CD4-positive, alpha-beta T cell treated with Interleukin-6 for 4 hours (primary cell): ENCODE measurements at places on chromosomes 16 and 17.

DNA sequence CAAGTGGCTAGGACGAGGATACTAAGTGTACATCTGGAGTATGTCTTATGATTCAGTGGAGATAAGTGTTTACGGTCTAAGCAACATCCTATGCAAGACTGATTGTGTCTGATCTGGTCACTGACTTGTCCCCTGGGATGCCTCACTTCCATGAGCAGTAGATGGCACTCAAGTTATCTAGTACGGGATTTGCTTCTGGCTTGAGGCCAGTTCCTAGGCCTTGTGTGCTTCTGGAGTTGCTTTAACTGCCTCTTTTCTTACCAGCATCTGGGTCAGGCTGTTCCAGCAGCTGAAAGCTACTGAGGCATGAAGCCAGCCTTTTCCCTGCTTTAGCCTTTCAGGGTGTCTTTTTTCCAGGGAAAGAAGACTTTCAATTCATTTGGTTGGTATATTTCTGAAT is 23.0 kb downstream of the SUPT6H start:
- DNase-seq, result no peak

DNA sequence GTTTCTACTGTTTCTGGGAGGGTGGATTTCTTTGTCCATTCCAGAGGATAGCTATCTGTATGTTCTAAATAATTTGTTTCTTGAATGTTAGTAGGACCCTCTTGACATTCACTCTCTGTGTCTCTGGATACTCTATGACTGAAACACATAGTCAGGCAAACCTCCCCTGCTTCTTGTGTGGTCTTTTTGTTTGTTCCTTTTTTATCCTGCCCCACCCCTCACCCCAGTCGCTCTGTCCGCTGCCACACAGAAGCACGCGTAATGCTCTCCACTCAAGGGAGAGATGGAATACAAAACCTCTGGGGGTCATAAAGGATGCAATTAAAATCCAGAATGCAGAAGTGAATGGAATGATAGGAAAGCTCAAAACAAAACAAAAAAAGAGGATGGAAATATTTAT is 253.1 kb downstream of the RBFOX1 start:
- no peak for DNase-seq

DNA sequence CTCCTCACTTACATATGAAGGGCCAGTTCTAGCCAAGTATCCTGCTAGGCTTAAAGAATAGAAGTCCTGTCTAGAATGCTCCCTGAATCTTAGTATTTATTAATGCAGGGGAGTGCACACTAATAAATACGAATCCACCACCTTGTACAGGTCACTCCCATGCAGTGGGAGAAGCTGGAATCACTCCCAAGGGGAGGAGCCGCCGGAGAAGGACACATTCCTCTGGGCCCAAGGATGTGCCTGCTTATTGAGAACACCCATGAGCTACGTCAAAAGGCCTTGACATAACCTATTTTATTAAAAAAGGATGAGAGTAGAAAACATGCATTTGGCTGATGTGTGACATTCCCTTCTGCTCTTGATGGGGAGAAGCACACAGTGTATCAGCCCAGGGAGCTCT is 223.5 kb downstream of the SPECC1 start:
- no peak for DNase-seq

- peak; percentile 50 for DNase-seq
These were observed 785 bp downstream of the NME3 start for GRCh38 chr16:1770328-1771187.

DNA sequence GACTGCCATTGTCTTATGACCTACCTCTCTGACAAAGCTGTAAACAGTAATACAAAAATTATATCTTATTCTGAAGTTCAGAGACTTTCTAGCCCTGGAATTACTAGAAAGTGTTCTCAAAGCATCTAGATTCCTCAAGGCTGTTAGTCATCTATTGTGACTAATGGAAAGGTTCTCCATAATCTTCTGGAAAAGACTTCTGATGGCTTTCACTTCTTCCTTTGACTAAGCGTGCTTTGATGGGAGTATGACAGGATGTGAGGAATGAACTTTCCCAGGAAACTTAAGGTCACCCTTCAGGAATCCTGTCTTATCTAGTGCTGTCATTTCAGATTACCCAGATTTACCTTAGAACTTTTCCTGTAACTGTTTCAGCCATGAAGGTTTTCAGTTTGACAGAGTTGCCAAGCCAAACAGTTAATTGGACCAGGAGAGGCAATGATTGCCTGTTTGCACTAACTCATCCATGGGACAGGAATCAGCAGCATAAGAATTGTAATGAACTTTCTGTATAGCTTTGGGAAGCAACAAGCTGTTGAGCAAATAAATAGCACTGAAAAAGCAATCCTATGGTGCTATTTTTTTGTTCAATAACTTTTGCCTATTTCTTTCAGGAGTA is 43.5 kb downstream of the AP2B1 start:
- DNase-seq, result no peak

- DNase-seq, result no peak
These were observed 50.4 kb downstream of the BCL7C start for GRCh38 chr16:30843501-30843900.

- no peak for DNase-seq
These were observed 185.9 kb downstream of the CDK5R1 start for GRCh38 chr17:32672711-32673110.

- DNase-seq, result no peak
These were observed 9.9 kb downstream of the LRRC3C start for GRCh38 chr17:39937447-39937846.

- DNase-seq, result no peak
These were observed 116.6 kb upstream of the SALL1 start for GRCh38 chr16:51267681-51268080.

GRCh38 chr16:69411064-69411985 is 13.1 kb upstream of the CYB5B start:
- DNase-seq, result no peak

DNA sequence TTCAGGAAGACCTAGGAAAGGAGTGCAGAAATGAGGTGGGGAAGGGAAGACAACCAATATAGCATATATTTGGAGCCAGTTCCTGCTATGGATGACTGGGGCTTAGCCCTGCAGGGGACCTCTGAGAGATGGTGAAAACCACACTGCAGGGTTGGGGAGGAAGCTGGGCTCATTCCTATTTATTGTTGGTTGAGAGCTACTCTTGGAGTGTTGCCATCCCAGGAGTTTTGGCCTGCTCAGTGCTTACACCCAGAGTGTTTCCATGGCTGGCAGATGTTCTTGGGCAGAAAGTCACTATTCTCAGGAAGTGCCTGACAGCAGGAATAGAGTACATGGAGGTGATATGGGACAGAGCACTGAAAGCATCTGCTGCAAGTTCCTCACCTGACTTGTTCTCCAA is 145.8 kb downstream of the SPACA3 start:
- DNase-seq, result no peak

DNA sequence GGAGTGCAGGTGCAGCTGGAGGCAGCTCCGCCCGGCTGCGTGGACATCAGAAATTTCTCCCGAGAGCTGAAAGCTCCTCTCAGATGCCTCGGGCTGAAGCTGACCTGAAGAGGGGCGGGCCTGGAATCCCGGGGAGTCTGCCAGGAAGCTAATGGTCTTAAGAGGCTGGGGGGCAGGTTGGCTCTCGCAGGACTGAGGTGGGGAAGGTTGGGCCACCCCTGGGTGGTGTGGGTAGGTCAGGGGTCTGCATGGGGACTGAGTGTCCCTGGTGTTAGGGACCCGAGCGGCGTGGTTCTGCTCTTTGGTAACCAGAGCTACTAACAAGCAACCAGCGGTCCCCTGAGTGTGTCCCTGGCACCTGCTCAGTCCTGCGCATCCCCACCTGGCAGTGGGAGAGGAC is 3.5 kb downstream of the CHMP6 start:
- DNase-seq, result no peak

GRCh38 chr17:50479522-50480141 is 972 bp downstream of the RSAD1 start:
- peak; percentile 74 for DNase-seq

DNA sequence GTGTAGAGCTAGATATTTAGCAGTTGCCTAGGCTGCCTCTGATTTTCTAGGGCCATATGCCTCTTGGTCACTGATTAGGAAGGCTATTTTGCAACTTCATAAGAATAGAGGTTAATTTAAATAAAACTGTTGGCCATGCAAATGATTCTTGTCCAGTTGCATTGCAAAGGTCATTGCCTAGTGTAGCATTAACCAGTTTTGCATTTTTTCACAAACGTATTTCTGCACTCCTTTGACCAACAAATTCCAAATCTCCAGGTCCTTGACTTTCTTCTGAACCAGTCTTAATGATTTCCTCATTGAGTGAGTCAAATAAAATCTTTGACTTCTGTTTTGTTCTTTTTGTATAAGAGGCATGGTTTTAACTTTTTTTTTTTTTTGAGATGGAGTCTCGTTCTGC is 33.5 kb downstream of the ERCC4 start:
- no peak for DNase-seq

- DNase-seq, result no peak
These were observed 23.9 kb upstream of the MEAK7 start for GRCh38 chr16:84528322-84528721.

GRCh38 chr16:1102921-1103635 is 7.0 kb upstream of the C1QTNF8 start:
- peak; percentile 77 for DNase-seq

DNA sequence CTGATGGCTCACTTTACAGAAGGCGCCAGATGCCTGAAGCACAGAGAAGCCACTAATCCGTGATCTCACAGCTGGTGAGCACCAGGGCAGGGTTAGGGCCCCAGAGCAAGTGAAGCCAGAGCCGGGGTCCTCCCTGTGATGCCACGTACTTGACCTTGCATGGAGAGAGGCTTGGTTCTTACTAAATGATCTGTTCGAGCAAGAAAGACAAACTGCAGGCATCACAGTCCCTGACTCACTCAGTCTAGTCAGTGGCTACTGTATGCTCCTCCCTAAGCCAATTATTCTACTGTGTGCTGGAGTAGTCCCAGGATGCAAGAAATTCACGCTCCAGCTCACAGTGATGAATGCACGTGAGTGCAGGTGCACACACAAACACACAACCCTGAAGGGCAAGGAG is 55.4 kb downstream of the SDK2 start:
- no peak for DNase-seq

- no peak for DNase-seq
These were observed 239.8 kb downstream of the SEC14L1 start for GRCh38 chr17:77380395-77381184.
